Activated CD4-positive, alpha-beta T cell treated with anti-CD3 and anti-CD28 coated beads for 4 hours (primary cell): ENCODE measurements at places on chromosomes 1 and 21.

GRCh38 chr1:216614011-216614934 is 109.0 kb downstream of the ESRRG start:
- no peak for DNase-seq

GRCh38 chr21:41208376-41208763 is 40.4 kb downstream of the BACE2 start:
- DNase-seq: no peak

DNA sequence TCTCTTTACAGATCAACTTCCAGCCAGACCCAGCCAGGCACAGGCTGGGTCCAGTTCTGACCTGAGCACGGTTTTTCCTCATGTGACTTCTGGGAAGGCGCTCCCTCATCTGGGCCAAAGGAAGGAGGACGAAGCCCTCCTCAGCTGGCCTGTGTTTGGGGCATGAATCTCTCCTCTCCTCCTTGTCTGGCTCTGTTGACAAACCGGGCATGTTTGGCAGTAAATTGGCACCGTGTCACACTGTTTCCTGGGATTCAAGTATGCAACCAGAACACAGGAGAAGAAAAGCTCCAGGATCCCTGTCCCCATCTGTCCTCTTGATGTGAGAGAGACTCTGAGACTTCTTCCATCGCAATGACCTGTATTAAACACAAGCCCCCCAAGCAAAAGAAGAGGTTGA is 18.3 kb downstream of the NECAP2 start:
- DNase-seq: no peak

- DNase-seq: no peak
These were observed 372.2 kb downstream of the DISC1 start for GRCh38 chr1:231998791-231999190.

- no peak for DNase-seq
These were observed 352.4 kb downstream of the LTN1 start for GRCh38 chr21:28640326-28640725.

DNA sequence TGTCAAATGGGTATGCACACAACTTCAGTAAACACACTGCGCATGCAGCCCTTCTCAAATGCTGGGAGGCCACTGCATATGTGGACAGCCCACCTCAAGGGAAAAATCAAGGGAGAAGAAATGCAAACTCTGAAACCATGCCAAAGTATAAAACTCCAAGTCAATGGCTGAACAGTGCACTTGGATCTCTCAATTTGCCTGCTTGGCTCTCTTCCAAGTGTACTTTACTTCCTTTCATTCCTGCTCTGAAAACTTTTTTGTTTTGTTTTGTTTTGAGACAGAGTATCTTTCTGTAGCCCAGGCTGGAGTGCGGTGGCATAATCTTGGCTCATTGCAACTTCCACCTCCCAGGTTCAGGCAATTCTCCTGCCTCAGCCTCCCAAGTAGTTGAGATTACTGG is 18.8 kb upstream of the COP1 start:
- no peak for DNase-seq

- no peak for DNase-seq
These were observed 30.1 kb downstream of the PDE9A start for GRCh38 chr21:42683371-42684108.

DNA sequence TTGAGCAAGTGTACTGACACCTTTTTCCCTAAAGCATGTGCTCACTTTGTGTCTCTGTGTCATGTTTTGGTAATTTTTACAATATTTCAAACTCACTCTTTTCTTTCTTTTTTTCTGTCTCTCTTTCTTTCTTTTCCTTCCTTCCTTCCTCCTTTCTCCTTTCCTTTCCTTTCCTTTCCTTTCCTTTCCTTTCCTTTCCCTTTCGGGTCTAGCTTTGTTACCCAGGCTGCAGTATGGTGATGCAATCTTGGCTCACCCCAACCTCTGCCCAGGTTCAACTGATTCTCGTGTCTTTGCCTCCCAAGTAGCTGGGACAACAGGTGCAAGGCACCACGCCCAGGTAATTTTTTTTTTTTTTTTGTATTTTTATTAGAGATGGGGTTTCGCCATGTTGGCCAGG is 60.4 kb upstream of the TINAGL1 start:
- DNase-seq: no peak

DNA sequence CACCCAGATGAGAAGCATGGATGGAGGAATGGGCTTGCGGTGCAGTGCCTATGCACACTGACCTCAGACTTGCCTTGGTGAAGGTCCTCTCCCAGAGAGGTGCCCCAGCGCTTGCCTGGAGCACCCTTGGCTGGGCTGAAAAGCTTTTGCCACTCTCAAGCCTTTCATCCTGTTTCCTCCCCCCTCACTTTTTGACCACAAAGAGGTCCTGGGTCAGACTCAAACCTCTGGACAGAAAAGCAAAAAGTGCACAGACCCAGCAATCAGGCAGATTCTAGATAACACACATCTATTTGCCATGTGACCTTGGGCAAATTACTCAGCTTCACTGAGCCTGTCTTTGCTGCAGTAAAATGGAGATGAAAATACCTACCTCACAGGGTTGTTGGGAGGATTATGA is 7.3 kb downstream of the TMEM35B start:
- DNase-seq: no peak

DNA sequence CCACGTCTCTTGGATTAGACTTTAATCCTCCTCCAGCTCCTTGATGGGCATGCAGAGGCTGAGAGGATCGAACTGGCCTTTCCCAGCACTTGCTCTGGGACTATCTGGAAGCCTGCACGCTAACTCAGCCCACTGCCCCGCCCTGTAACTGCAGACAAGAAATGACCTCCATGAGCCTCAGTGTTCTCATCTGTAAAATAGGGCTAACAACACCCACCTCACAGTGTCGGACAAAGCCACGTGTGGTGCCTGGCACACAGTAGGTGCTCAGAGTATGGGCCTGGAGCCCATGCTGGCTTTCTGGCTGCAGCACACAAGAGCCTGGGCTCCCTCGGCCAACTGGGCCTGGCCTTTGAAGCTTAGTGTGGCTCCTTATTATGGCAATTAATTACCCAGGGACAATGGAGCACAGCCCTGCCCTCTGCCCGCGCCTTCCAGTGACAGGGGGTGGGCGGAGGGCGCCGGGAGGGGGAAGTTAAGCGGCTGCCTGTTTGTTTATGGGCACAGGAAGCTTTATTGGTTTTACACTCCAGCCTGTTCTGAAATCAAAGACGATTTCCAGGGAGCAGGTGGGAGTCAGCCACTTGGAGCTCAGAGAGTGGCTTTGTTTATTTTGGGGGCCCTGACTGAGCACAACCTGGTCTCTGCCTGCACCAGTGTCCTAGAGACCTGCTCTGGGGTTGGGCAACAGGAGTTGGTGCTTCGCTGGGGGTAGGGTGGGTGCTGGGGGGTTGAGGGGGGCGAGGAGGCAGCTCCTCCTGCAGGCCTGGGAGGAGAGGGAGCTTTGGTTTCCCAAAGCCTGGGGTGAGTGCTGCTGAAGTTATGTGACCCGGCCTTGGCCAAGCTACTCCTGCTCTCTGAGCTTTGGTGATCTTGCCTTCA is 31.0 kb downstream of the PAX7 start:
- no peak for DNase-seq

- DNase-seq: no peak
These were observed 18.6 kb downstream of the ACTL8 start for GRCh38 chr1:17773591-17774326.

GRCh38 chr1:227427411-227427810 is 109.1 kb upstream of the CDC42BPA start:
- no peak for DNase-seq

GRCh38 chr21:25626757-25627156 is 12.3 kb upstream of the JAM2 start:
- no peak for DNase-seq

- DNase-seq: no peak
These were observed 131.5 kb upstream of the TMEM51 start for GRCh38 chr1:15022048-15022447.

DNA sequence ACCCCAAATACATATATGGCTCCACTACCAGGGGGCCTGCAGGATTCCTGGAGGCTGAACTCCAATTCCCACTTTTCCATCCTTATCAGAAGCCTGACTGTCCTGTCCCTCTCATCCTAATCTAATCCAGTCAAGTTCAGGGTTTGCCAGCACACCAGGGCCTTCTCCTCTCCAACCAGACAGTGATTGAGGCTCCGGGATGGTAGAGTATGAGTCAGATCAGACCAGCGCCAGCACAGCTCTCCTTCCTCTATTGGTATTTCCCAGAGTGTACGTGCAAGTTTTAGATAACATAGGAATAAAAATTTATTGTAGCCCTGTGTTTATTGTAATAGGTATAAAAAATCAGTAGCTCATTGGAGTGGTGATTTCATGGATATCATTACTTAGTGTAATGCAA is 24.5 kb upstream of the RCSD1 start:
- DNase-seq: no peak

GRCh38 chr1:225319871-225320270 is 108.0 kb downstream of the LBR start:
- DNase-seq: no peak

DNA sequence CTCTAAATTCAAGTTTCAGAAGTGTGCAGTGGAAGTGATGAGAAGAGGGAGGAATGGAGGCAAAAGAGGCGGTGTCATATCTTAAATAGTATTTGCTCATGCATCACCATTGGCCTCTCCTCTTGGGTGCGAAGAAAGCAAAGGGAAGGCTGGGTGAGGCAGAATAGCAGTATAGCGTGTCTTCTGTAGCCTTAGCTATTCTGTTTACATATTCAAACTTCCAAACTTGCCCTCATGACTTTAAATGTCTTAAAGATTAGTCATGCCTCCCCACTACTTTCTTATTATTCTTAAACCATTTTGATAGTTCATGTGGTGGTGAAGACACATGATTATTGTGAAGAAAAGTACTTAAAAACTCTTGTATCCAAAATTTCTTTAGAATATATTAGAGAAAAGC is 104.6 kb upstream of the TENT5C start:
- no peak for DNase-seq

- DNase-seq: no peak
These were observed 398.1 kb upstream of the LYPLAL1 start for GRCh38 chr1:218775501-218776021.

DNA sequence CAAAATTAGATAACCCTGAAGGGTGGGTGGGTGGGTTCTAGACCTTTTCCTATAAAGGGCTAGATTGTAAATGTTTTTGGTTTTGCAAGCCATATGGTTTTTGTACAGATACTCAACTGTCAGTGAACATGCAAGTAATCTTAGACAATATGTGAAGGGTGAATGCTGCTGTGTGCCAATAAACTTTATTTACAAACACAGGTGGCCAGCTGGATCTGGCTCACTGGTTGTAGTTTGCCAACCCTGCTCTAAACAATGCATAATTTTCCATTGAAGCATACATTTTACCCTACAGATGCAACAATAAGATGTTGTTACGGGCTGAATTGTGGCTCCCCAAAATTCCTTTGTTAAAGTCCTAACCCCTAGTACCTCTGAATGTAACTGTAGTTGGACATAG is 18.6 kb upstream of the TARBP1 start:
- DNase-seq: no peak

DNA sequence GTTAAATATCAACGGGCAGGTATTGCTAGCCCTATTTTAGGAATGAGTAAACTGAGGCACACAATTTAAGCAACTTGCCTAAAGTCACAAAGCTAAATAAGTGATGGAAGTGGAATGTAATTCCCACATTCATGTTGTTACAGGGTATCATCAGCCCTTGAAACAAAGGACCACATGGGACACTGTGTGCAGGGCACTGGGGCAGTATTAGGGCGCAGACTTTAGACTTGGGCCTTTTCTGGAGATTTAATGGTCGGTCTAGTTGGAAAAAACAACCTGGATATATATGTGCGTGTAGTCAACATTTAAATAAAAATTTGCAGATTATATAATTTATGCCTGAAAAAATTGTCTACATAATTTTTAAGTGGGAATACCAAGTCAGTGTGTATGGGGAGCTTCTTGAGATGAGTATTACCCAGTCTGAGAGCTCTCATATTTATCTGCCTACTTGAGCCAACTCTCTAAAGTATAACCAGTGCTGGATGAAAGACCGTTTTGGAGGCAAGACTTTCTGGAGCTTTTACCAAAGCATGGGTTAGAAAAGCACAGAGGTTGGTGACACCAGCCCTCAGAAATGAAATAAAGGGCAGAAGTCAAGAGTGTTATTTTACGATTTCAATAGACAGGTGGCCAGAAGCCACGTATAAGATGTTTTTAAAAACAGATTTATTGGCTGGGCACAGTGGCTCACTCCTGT is 1.6 kb downstream of the KDM1A start:
- DNase-seq: no peak

GRCh38 chr1:225835856-225836255 is 25.9 kb downstream of the EPHX1 start:
- no peak for DNase-seq

DNA sequence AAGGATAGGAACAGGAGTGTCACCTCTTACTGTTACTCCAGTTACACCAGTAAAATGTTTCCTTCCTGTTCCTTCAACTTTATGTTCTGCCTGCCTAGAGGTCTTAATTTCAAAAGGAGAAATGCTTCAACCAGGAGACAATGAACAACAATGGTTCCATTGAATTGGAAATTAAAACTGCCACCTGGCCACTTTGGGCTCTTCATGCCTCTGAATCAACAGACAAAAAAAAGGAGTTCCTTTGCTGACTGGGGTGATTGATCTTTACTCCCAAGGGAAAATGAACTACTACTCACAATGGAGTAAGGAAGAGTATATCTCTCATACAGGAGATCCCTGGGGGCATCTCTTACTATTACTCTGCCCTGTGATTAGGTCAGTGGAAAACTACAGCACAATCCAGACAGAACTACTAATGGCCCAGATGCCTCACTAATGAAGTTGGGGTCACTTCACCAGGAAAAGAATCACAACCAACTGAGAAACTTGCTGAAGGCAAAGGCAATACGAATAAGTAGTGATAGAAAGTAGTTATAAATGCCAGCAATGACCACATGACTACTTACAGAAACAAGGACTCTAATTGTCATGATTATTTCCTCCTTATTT is 76.6 kb upstream of the PRDX6 start:
- no peak for DNase-seq

DNA sequence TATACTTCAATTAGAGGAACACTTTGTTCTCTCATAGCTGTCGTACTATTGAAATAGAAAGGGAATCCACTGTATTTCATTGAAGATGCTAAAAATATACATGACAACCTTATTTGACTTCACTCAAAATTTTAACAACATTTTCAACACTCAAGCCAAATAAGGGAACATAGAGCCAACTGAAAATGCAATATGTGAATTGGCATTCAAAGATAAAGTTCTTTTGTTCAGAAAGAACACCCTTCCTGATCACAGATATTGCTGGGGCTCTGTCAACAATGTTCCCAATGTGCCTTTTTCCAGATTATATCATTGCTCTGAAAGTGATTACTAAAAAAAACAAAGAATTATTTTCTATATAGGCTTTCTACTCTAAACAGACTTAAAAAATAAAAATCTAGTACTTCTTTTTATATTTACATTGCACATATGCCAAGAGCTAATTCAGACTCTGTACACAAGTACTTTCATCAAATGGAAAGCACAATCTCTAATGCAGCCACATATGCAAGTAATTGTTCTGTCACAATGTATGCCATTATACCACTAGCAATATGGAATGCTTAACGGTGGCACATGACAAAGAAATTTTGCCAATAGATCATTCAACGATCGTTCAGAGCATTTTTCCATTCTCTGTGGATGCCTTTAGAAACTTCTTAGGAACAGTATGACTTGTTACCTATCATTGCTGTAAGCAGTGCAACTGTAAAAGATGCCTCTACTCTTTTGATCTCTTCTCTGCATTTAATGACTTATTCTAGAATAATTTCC is 171.0 kb downstream of the EIF4G3 start:
- DNase-seq: no peak
